ENCODE measurements at places on chromosomes 12 and 14. TPM values are rescaled to one million over a fixed set of nuclear protein-coding genes. Genes with fewer than 3 reads are reported as not detected.

DNA sequence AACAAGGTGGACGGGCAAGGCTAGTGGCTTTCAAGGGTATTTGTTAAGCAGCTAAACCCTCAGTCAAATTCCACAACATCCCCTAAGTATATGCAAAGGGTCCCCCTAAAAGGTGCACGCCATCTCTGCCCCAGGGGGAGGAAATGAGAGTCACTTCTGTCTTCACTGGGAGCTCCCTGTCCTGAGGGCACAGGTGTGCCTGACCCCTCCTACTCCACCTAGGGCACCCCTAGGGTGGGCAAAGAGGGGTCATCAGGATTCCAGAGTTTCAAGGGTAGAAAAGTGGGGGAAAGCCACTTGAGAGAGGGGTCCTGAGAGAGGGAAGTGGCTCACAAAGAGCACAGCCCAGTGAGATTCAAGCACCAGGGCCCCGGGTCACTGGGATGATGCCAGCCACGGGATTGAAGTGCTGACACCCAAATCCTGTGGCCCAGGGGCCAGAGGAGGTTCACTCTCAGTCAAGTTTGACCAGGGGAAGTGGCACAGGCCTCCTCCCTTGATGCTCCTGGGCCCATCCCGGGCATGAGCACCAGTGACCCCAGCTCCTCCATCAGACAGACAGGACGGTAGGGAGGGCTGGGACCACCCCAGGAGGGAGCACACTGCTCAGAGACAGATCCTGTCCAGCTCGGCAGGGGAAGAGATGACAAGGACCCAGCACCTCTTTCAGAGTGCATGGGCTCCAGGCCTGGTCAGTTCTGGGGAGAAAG is 82.3 kb upstream of the BCL11B start:
- DNase-seq: peak; percentile 57

- DNase-seq: no peak
Observed at GRCh38 chr14:90966493-90966892, 93.9 kb downstream of the RPS6KA5 start.

DNA sequence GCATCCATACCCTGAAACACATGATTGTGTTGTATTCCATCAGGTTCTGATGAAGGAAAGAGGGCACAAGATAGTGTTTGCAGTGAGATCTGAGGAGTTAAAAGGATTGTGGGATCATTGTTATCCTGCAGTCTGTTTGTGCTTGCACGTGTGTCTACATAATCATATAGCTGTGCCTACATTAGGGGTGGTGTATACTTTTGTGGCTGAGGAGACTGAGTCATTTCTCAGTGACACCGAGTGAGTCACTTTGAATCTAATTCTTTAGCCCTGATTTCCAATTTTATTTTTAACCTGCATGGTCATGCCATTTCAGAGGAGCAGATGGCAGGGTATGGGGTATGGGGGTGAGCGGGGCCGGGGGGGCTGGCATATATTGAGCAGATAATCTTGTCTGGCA is 133.2 kb downstream of the ANO4 start:
- no peak for DNase-seq

GRCh38 chr14:105647784-105648608 is 121.6 kb downstream of the TMEM121 start:
- DNase-seq: no peak

DNA sequence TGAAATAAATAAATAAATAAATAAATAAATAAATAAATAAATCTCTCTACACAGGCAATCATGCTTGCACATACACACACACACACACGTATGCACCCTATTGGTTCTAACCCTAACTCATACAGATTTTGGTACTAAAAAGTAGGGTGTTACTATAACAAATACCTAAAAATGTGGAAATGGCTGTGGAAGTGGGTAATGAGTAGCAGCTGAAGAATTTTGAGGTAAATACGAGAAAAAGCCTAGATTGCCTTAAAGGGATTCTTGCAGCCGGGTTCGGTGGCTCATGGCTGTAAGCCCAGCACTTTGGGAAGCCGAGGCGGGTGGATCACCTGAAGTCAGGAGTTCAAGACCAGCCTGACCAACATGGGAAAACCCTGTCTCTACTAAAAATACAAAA is 15.7 kb upstream of the SLC2A3 start:
- DNase-seq: no peak

- no peak for DNase-seq
Observed at GRCh38 chr12:104941454-104941853, 16.6 kb downstream of the SLC41A2 start.

GRCh38 chr14:32710231-32710671 is 228.4 kb upstream of the NPAS3 start:
- no peak for DNase-seq

- no peak for DNase-seq
Observed at GRCh38 chr14:90628825-90629224, 187.4 kb downstream of the TTC7B start.

GRCh38 chr12:32819424-32819823 is 63.7 kb upstream of the YARS2 start:
- no peak for DNase-seq

DNA sequence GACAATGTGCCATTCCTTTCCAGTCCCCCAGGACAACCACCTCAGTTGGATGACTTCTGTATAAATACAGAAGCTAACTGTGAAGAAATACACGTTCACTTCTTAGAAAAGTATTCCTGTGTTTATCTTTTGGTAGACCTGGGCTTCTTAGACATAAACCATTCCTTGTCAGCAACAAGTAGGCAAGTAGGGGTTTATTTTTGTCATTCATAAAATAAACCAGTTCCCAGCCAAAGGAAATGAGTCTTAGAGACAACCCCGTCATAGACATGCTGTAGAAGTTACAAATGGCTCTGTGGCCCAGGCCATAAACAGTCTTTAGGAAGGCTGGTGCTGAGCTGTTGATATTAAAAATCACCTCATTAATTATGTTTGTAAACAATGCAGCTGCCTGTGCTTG is 243.2 kb downstream of the SPTSSA start:
- DNase-seq: no peak

DNA sequence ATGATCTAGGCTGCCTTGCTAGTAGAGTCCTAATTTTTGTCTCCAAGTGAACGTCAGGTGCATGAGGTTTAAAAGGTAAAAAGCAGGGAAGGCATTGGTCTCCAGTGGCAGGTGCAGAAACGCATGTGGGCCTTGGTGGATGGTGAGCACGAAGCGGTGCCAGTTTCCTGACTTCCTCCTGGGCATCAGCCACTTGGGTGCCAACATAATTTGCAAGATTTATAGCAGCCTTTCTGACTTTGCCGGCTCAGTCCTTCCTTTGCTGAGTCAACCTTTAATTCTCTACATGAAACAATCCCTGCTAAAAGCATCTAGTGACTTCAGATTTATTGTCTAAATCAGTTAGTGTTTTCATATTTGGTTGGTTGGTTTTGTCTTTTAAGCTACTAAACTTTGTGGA is 355.7 kb upstream of the TMEM132C start:
- DNase-seq: no peak

DNA sequence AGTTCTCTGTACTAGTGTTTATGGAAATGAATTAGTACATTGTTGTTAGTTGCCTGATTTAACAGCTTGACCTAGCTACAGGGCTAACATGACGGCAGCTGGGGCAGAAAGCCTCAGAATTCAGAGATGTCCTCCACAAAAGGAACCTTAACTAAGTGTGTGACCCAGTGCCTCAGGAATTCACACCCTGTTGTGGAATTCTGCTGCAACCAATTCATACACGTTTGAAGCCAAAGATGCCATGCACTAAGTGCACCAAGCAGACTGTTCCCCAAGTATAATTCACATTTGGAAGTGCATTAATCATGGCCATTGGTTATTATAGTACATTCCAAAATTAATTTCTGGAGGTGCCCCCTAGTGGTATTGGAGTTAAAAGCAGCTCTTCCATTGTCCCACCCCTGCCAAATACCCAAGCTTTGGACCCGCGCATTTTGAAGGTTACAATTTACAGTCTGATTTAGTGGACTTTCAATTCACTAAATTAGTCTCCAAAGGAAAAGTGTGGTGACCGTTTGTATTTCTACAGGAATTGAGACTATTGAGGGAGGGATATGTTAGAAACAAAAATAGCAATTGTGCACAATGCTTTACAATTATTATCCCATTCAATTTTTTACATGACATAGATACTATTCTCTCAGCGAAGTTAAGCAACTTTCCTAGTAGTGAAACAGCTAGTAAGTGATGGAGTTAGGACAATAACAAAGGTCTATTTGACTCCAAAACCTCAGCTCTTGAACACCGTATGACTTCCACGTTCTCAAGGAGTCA is 85.9 kb downstream of the PAX9 start:
- no peak for DNase-seq

DNA sequence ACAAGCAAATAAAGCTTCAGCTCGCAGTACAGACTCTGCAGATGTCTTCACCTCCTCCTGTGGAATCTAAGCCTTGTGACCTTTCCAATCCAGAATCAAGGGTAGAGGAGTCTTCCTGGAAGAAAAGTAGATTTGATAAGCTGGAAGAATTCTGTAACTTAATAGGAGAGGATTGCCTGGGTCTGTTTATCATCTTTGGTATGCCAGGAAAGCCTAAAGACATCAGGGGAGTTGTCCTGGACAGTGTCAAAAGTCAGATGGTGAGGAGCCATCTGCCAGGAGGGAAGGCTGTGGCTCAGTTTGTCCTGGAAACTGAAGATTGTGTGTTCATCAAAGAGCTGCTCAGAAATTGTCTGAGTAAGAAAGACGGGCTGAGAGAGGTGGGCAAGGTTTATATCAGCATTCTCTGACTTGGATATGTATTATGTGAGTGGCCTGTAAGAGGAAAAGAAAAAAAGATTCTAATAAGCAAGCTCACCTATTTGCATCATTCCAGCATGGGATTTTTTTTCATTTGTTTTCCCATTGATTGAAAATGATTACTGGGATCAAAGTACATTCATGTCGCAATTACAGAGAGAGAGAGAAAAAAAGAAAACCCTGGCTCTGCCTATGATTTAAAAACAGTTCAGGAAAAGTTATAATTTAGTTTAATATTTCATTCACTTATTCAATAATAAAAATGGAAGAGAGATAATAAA is 767 bp downstream of the REP15 start:
- DNase-seq: no peak

DNA sequence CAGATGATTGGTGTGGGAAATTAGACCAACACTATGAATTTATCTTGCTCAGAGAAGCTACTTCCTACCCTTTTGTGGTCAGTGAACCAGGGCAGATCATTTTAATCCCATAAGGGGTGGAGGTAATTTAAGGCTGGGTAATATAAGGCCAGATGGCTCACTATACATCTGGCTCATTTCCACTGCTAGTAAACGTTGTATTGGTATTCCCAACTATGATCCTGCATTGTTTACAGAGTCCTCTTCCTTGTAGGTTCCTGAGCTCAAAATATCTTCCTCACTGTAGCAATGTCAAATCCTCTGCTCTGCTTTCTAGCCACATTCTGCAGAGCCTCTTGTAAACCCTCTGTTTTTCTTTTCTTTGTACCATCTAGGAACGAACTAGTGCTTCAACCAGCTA is 93.0 kb upstream of the MGAT4C start:
- DNase-seq: no peak

DNA sequence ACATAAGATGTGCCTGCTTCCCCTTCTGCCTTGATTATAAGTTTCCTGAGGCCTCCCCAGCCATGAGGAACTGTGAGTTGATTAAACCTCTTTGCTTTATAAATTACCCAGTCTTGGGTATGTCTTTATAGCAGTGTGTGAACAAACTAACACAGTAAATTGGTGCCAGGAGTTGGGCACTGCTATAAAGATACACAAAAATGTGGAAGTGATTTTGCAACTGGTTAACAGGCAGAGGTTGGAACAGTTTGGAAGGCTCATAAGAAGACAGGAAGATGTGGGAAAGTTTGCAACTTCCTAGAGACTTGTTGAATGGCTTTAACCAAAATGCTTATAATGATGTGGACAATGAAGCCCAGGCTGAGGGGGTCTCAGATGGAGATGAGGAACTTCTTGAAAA is 264.1 kb downstream of the DACT1 start:
- no peak for DNase-seq

ZNF891 gene
- total RNA-seq: 2.4 TPM

MIPOL1 gene
- total RNA-seq: 10.0 TPM

OR6C76 gene
- total RNA-seq: not detected

GLT1D1 gene
- total RNA-seq: 3.5 TPM

NID2 gene
- 17.9 TPM for total RNA-seq

DLK1 gene
- total RNA-seq: not detected

GALNT6 gene
- 16.6 TPM for total RNA-seq

HOXC10 gene
- not detected for total RNA-seq

JDP2 gene
- 58.0 TPM for total RNA-seq
